Left renal pelvis (tissue), 4 donors: ENCODE measurements at places on chromosomes 5 and 9.

DNA sequence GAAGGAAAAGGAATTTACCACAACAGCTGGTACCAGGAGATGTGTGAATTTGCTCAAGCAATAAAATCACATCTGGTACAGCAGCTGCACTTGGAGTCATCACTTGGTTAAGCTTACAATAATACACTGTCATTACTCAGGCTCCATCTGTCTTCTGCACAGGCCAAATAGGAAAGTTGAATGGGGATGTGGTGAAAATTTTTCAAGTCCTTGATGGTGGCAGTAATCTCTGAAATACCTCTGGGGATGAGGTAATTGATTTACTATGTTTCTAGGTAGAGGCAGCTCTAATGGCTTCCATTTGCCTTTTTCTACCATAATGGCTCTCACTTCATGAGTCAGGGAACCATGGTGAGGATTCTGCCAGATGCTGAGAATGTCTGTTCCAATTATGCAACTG, 206.8 kb upstream of the ATP10B start:
- no peak for DNase-seq

GRCh38 chr5:54882841-54883240, 102.6 kb downstream of the ESM1 start:
- no peak for DNase-seq

- no peak for DNase-seq
Measured at GRCh38 chr9:74503666-74504065, 6.5 kb downstream of the RORB start.

DNA sequence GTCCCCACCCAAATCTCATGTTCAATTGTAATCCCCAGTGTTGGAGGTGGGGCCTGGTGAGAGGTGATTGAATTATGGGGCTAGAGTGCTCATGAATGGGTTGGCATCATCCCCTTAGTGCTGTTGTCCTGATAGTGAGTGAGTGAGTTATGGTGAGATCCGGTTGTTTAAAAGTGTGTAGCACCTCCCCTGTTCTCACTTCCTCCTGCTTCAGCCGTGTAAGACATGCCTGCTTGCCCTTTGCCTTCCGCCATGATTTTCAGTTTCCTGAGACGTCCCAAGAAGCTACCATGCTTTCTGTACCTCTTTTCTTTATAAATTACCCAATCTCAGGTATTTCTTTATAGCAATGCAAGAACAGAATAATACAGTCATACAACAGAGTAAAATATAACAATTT, 742 bp upstream of the LECT2 start:
- DNase-seq: no peak

- DNase-seq: no peak
Measured at GRCh38 chr5:126971455-126972031, 58.8 kb downstream of the MARCHF3 start.
